Tongue (tissue), 3 donors: ENCODE measurements at places on chromosomes 4 and X. TPM values are rescaled to one million over a fixed set of nuclear protein-coding genes. Genes with fewer than 3 reads are reported as not detected.

DNA sequence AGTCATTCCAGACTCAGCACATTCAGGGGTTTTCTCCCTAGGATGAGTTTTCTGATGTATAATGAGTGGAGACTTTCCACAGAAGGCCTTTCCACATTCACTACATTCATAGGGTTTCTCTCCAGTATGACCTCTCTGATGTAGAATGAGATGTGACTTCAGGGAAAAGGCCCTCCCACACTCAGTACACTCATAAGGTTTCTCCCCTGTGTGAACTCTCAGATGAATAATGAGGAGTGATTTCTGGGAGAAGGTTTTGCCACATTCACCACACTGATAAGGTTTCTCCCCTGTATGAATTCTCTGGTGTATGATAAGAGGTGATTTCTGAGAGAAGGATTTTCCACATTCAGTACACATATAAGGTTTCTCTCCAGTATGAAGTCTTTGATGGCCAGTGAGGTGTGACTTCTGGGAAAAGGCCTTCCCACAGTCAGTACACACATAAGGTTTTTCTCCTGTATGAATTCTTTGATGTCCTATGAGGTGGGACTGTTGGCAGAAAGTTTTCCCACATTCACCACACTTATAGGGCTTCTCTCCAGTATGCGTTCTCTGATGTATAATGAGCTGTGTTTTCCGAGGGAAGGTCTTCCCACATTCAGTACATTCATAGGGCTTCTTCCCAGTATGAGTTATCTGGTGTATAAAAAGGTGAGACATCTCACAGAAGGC lies 12.7 kb downstream of the ZNF630 start:
- DNase-seq = no peak

DNA sequence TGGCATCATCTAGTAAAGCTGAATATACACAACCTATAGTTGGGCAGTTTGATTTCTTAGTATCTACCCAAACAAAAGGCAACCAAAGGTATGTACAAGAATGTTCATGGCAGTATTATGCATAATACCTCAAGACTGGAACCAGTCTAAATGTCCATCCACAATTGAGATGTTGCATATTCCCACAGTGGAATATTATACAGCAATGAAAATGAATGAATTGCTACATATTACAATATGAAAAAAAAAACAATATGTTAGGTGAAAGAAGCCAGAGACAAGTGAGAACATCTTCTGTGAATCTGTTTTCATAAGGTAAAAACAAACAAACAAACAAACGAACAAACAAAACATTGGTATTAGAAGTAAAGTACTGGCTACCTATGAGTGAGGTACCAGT lies 11.6 kb upstream of the RAB28 start:
- DNase-seq = no peak

GRCh38 chr4:110977554-110977953 lies 354.7 kb upstream of the PITX2 start:
- no peak for DNase-seq

- DNase-seq = no peak
Observed at GRCh38 chrX:65932173-65933084, 107.5 kb downstream of the VSIG4 start.

- peak; percentile 8 for DNase-seq
Observed at GRCh38 chr4:577499-578450, 1.7 kb upstream of the TMEM271 start.

GRCh38 chr4:8649631-8650361 lies 57.2 kb downstream of the CPZ start:
- DNase-seq = no peak

GRCh38 chr4:74073358-74073757 lies 25.6 kb downstream of the CXCL2 start:
- DNase-seq = no peak

GRCh38 chr4:105194328-105195231 lies 47.9 kb downstream of the TET2 start:
- DNase-seq = no peak

Gene GAB1
- 49.6 TPM for total RNA-seq

Gene DIAPH2
- 33.0 TPM for total RNA-seq

Gene ADH7
- total RNA-seq = 12.1 TPM
